ENCODE measurements at places on chromosomes 16 and 17.

DNA sequence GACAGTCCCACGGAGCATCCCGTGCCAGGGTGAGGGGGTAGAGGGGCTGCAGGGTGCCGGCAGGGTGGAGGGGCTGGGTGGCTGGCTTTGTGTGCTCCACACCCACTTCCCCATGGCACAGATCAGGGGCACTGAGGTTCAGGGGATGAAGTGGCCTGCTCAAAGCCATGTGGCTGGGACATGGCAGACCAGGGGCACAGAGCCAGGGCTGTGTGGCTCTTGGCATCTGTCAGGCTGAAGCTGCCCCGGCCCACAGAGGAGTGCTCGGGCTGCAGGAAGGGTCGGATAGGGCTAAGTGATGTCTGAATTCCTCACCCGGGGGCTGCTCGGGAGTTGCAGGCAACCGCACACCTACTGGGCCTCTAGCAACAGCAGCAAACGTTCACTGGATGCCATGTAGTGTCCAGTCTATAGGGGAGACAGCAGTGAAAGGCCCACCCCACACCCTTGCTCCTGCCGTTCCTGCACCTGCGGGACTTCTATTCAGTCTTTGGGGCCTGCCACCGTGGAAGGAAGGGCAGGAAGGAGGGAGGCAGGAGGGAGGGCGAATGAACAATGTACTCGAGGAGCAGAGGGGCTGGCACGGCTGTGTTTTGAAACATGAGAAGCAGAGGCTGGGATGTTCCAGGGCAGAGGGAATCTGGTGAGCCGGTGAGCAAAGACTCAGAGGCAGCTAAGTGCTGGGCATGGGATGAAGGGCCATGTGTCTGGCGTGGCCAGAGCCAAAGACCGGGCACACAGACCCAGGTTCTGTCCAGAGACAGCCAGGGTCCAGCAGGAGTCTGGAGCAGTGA is 15.1 kb downstream of the SLC5A10 start:
- DNase-seq, result no peak

- DNase-seq, result no peak
Observed at GRCh38 chr16:88048985-88049384, 97.8 kb downstream of the BANP start.

- no peak for DNase-seq
Observed at GRCh38 chr17:65787503-65787902, 226.1 kb upstream of the AXIN2 start.

DNA sequence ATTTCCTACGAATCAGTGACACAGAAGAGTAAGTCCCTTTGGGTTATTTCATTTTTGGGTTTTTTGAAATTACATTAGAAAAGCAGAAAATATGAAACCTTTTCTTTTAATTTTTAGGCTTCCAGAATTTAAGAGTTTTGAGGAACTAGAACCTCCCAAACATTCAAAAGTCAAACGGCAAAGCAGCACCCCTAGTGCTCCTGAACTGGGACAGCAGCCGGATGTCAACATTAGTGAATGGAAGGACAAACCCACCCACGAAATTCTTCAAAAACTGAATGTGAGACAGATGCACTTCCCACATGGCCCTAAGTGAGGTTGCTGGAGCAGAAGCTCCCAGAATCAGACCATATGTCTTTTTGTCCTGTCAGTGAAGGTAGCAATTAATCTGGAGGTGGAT is 199.4 kb downstream of the PHKB start:
- no peak for DNase-seq

GRCh38 chr16:75402821-75403475 is 30.4 kb downstream of the CFDP1 start:
- DNase-seq, result no peak

DNA sequence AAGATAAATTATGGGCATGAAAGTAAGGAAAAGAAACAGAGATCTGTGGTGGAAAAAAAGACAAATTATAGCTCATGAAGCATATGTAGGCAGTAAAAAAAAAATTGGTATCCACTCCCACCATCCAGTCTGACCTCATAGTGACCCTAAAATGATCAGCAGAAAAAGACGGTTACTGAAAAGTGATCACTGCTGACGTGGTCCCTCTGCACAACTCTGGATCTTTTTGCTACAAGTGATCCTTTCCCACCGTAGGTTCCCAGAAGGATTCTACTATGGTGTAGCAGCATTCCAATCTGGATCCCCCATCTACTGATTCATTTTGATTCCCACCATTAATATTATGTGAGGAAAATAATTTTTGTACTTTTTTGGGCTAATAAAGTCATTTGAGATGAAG is 10.9 kb upstream of the CHST6 start:
- no peak for DNase-seq

- DNase-seq, result no peak
Observed at GRCh38 chr16:76059186-76059585, 218.0 kb upstream of the CNTNAP4 start.

DNA sequence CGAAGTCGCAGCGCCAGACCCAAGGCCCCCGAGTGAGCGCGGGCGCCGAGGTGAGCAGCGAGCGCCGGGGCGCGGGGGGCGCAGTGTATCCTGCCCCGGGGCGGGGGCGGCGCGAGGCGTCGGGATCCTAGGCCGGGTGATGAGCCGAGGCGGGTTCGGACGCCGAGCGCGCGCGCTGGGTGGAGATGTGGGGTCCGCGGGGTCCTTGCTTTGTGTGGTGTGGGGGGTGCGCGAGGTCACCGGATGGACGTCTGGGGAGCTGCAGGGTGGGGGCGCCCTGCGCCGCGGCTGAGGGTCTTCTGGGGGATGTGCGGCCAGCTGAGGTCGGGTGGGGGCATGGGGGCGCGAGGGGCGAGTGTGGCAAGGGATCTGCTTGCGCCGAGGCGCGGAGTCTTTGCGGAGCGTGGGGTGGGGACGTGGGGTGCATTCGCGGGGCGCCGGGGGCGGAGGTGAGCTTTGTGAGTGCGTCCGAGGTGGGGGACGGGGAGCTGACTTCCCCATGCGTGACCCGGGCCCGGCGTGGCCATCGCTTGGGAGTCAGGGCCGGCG is 560 bp downstream of the RAI1 start:
- no peak for DNase-seq

DNA sequence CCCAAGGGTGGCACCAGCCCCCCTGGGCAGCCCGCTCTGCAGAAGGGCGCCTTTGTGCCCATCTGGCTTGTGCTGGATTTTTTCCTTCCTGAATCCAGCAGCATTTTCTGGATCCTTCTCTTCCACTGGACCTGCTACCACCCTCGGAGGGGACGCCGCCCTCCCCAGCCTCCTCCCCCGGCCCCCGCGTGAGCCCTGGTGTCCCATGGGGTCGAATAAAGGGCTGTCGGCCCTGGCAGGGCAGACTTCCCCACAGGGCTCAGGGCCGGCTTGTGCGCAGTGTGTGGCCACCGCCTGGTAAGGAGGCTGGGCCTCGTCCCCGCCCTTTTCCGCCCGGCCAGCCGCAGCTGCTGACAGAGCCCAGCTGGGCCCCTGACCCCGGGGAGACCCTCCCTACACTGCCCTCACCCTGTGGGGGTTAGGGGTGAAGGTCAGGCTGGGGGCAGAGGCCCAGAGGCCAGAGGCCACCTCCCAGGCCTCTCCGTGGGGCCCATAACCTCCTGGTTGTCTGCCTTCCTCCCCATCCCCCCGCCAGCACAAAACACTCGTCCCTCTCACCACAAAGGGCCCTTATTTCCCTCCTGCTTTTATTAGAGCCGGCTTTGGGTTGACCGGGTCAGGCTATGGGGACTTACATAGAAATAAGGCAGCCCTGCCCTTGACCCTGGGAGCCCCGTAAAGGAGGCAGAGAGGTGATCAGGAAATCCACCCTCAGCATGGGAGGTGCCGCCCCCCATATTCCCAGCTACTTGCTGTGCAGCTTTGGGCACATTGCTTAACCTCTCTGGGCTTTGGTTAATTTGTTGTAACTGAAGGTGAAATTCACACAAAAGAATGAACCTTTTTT is 179.3 kb upstream of the CIBAR2 start:
- no peak for DNase-seq

DNA sequence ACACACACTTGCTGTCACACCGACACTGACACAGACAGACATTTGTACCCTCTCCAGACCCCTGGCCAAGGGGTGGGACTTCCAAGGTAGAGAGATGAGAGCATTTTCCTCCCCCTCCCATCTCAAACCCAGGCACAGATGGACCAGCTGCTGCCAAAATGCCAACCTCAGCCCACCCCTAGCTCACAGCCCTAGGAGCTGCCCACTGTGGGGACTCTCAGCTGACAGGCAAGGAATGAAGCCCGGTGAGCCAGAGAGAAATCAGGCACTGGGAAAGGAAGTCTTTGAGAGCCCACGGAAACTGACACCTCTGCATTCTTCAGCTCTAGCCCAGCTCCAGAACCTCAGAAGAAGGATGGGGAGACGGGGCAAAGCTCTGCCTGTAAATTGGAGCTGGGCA is 2.8 kb downstream of the ETV4 start:
- DNase-seq, result no peak

DNA sequence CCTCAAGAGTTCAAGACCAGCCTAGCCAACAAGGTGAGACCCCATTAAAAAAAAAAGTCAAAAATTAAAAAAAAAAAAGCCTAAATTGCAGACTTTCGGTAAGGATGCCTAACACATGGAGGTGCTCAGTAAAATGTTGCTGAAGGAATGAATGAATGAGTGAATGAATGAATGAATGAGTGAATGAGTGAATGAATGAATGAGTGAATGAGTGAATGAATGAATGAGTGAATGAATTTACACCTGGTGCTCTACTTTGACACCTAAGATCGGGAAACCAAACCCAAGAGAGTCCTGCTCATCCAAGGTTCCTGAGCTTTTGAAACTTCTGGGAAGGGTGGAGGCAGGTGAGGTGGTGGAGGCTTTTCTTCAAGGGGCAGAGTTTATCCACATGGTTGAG is 112.2 kb upstream of the LHX1 start:
- DNase-seq, result no peak

DNA sequence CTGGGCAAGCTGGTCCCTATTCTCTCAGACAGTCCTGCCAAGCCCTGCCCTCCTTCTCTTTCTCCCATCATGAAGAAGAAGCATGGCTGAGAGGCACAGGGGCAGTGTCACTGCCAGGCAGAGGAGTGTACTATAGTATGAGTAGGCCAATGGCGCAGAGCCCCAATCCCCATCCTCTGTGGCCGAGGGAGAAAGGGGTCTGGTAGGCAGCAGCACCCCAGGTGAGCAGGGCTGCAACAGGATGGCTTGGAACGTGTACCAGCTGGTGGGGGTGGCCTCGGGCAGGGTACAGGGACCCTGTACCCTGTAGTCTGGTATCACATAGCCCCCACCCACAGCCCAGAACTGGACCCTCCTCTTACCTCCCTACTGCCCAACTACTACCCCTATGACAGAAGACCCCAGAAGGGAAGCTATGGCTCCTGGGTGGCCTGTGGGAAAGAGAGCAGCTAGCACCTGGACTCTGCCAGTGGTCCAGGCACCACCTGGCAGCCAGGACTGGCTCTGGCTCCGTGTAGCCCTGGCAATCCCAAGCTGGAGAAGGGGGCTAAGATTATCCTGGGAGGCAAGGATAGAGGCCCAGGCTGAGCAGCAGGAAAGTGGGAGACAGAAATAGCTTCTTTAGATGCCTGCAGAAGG is 4.4 kb downstream of the SMARCD2 start:
- no peak for DNase-seq

DNA sequence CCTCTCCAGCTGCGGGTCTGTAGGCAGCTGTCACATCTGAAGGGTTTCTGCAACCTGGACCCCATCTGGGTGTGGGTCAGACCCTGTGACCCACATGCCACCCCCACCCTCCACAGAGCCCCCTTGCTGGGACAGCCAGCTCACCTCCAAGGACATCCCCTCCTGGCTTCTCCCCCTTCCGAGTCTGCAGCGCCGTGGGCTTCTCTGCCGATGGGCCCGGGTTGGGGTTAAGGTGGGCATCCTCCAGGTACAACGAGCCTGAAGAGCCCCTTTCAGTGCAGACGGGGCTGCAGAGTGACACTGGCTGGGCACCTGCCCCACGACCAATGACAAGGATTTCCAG is 28.9 kb downstream of the OR1D5 start:
- no peak for DNase-seq
